ENCODE measurements at places on chromosomes 5 and 9.
A peak's percentile ranks its signal among the peaks of the same experiment; 100 is the strongest.

- DNase-seq = no peak
Observed at GRCh38 chr9:117775591-117775990, 71.4 kb downstream of the TLR4 start.

- no peak for DNase-seq
Observed at GRCh38 chr5:127766676-127767335, 63.6 kb downstream of the CCDC192 start.

GRCh38 chr9:113468716-113469448 is 5.4 kb downstream of the RGS3 start:
- no peak for DNase-seq

GRCh38 chr5:116520771-116521170 is 53.9 kb downstream of the SEMA6A start:
- DNase-seq = peak; percentile 32

- DNase-seq = no peak
Observed at GRCh38 chr5:39846144-39846543, 421.4 kb upstream of the DAB2 start.

GRCh38 chr5:149126906-149127305 is 14.4 kb upstream of the ABLIM3 start:
- no peak for DNase-seq

DNA sequence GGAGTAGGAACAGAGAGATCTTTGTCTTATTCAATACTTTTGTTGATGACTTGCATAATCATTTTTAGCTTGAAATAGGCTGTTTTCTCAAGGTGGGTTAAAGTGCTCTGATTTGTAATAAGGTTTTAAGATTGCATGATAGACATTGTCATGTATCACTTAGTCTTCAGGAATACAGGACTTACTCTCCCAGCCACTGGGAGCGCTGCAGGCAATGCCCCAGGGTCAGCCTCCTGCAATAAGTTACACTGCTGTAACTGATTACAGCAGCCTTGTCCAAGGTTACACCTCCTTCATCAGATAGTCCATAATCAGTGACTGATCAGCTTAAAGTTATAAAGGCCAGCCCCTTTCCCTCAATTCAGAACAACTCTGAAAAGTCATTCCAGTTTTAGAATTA is 218.6 kb downstream of the ESM1 start:
- no peak for DNase-seq

GRCh38 chr9:131605770-131606590 is 60.7 kb downstream of the PRRT1B start:
- DNase-seq = no peak

GRCh38 chr5:91468651-91469422 is 85.7 kb upstream of the ARRDC3 start:
- DNase-seq = no peak

- DNase-seq = no peak
Observed at GRCh38 chr5:55469839-55470238, 64.9 kb downstream of the PLPP1 start.

GRCh38 chr9:110116543-110116885 is 91.4 kb downstream of the C9orf152 start:
- no peak for DNase-seq

- no peak for DNase-seq
Observed at GRCh38 chr9:128304136-128304970, 17.9 kb downstream of the TRUB2 start.

GRCh38 chr5:73749485-73750270 is 123.7 kb downstream of the ARHGEF28 start:
- no peak for DNase-seq

- no peak for DNase-seq
Observed at GRCh38 chr5:146365618-146366017, 27.0 kb downstream of the POU4F3 start.

GRCh38 chr9:84226126-84226525 is 114.4 kb downstream of the SLC28A3 start:
- DNase-seq = no peak

- DNase-seq = no peak
Observed at GRCh38 chr5:38556088-38556598, 303 bp downstream of the LIFR start.

DNA sequence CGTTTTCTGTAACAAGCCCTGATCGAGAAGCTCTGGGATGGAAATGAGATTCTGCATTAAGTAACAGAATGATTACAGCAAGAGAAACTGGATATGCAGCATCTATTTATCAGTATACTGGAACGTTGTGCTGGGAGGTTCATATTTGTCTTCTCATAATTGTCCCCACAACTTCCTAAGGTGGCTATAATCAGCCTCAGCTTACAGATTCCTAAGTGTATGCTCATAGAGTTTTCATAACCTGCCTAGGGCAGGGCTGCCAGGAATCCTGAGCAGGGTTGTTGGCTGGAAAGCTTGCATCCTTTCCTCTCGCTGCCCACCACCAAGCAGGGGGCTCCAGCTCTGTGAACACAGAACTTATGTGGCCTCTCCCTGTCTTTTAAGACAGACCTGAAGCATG is 70.2 kb downstream of the FNBP1 start:
- peak; percentile 8 for DNase-seq

DNA sequence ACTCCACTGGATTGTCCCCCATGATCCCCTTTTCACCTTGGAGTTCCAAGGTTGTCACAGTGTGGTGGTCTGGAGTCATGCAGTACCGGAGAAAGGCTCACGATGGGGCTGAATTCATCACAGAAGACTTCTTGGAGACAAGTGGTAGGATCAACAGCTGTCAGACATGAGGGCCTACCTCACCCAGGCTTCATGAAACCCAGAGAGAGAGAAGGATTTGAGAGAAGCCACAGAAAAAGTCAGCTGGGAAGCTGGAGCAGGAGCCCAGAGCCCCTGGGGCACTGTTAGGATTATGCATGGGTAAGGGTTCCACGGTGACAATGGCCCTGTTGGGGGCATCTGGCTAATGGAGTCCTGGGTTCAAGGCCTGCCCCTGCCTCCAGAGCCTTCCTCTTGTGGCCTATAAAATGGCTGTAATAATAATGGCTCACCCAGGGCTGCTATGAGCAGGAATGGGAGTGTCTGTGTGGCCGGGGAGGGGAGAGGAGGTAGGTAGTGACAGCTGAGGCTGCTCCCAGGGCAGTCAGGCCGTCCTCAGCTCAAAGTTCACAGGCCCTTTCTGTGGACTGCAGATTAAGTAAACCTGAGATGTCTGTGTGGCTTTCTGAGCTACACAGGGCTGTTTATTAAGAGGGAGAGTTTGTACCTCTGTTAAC is 910 bp downstream of the TRIM14 start:
- DNase-seq = no peak

GRCh38 chr9:121292801-121293241 is 24.9 kb downstream of the GSN start:
- DNase-seq = no peak

DNA sequence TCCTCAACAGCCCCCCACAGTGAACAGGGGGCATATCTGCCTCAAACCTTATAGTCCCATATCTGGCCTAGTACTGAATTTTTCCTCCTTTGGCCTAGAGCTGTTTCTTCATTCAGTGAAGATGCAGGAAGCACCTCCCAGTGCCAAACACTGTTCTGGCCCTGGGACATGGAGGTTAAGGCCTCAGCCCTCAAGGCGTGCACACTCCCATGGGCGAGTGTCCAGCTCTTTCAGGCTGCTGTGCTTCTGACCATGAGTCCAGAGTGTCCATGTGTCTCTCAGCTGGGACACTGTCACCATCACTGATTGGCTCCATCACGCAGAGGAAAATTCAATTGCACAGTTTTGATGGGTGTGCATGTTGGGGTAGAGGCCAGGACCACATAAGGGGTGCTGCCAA is 151.5 kb downstream of the PAX5 start:
- no peak for DNase-seq

DNA sequence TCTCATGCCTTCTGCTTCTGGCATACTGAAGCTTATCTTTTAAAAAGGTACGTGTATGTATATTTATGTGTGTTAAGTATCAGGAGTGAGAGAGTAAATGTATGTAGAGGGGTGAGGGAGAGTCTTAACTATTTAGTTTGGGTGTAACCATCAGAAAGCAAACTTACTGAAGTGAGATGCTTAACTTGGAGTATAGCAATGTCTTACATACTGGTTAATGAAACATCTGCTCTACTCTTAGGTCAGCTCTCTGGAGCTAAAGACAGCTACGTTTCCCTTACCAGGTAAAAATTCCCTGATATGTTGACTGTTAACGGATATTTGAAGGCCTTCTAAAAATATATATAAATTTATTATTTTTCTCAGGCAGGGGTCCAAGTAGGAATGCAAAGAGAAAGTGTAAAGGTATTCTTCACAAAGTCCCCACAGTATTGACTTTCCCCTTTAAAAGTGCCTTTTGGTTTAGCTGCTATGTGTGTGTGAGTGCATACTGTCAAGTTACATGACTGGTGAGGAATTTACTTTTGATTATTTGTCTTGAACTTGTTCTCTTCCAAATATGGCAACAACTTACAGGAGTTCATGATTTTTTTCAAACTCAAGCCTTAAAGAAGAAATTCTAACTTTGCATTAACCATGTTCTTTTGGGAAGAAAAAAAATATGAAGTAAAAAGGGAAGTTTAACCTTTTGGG is 12.3 kb upstream of the C5orf24 start:
- no peak for DNase-seq

DNA sequence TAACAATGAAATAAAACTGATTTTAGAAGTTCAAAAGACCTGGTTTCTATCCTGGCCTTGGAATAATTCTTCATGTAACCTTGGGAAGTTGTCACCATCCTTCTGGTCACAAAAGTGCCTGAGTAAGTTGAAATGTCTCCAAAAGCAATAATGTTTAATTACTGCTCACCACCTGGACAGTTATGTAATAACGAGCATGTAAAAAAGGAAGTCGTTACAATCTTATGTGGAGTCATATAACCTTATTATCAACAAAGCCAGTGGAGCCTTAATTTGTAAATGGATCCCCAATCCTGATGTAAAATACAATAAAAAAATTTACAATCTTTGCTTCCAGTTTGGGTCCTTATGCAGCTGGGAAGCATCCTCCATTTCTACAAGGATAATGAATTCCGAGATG is 64.2 kb upstream of the GPR151 start:
- DNase-seq = no peak

GRCh38 chr5:71806711-71807110 is 87.6 kb downstream of the CARTPT start:
- DNase-seq = no peak

- DNase-seq = no peak
Observed at GRCh38 chr9:114117614-114117995, 18.5 kb upstream of the KIF12 start.

DNA sequence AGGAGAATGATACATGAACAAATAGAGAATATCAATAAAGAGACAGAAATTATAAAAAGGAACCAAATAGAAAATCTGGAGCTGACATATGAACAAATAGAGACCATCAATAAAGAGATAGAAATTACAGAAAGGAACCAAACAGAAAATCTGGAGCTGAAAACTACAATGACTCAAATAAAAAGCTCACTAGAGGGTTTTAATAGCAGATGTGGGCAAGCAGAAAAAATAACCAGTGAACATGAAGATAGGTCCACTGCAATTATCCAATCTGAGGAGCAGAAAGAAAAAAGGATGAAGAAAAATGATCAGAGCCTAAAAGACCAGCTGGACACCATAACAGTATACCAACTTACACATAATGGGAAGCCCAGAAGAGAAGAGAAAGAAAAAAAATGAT is 353.7 kb downstream of the ARL15 start:
- DNase-seq = no peak

- DNase-seq = no peak
Observed at GRCh38 chr5:178525906-178526732, 64.1 kb downstream of the COL23A1 start.

DNA sequence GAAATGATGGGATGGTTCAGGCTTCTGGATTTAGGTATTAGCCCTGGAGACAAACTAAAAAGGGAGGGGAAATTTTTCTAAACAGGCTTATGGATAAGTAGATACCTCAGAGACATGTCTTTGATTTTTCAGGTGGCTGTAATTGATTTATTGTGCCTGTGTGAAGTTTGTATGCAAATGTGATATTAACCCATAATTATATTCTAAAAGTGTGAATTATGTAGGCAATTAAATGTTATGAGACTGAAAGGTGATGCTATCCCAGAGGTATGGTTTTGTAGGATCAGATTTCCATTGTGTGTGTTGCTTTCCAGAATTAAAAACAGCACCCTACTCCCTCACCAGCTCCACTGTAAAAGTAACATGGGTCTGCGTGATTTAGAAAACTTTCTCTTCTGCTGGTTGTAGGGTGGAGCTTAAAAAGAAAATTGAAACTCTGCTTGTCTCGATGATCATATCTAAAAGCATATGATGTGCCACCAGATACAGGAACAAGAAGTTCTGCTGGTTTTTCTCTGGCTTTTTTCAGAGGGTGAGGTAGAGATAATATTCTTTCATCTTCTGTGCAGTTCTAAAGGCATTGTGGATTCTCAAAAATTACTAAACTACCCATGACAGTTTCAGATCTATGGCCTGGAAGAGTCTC is 71.8 kb upstream of the TAF11L2 start:
- no peak for DNase-seq

- no peak for DNase-seq
Observed at GRCh38 chr5:173237875-173238220, 2.8 kb upstream of the NKX2-5 start.

DNA sequence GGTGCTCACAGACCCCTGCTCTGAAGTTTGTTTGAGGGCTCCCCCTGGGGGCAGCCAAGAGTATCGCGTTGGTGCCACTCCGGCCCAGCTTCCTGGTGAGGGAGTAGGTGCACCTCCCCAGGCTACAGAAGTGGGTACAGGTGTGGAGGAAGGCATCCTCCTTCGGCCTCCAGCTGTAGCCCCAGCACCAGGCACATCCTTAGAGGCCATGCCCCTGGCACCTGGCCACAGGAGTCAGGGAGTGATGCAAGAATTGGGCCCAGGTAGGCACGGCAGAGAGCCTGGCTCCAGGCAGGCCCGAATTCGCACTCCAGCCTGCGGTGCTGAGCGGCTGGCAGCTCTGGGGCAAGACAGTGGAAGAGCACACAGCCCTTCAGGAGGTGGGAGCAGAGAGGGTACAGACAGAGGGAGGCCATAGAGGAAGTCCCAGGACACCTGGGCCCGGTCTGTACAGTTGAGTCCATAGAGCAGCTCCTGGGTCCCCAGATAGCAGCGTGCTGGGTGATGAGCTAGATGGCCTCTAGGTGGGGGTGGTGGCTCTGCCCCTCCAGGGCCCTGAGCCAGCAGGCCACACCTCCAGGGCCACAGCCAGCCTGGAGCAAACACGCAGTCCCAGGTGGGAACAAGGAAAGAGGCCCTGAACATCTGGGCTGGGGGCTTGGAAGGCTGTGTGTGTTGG is 2.4 kb downstream of the SAPCD2 start:
- peak; percentile 62 for DNase-seq

Data from NCI-H1694 treated with DMSO at 0.1 percent for 48 hours (cell line).